Activated naive CD8-positive, alpha-beta T cell treated with anti-CD3 and anti-CD28 coated beads, Interleukin-2, amount 50 U/mL, for 24 hours (primary cell): ENCODE measurements at places on chromosomes 16 and 17.

DNA sequence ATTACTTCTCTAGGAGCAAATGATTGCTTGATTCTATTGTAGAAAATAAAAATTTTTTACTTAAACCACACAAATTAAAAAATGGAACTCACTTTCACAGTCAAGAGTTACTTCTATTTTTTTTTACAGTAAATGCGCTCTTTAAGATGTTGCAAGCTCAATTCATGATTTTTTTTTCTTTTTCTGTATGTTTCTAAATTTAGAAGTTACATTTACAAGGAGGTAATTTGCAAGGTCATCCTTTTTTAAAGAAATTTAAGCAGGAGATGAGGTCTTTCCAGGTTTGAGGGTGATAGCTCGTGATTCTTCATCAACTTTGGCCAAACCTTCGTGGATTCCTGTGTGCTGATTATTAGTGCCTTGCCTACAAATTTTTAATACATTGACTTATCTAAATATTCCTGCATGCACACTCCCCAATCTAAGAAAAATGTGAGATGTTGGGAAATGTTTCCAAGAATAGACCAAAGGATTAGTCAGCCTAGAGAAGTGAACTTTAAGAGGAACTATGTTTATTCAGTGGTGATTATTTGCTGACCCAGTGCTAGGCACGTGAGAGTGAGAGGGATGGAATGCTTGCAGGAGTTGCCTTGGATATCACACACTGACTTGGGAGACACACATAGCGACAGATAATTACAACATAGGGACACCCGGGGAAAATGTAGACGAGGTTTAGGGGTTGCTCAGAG, 429.8 kb downstream of the MAF start:
- DNase-seq: no peak

GRCh38 chr16:4646773-4647643, 22.4 kb downstream of the MGRN1 start:
- DNase-seq: no peak

- no peak for DNase-seq
Measured at GRCh38 chr16:25689137-25689836, 2.5 kb upstream of the HS3ST4 start.

GRCh38 chr16:57977418-57978069, 6.6 kb upstream of the CNGB1 start:
- no peak for DNase-seq

- DNase-seq: no peak
Measured at GRCh38 chr16:4690946-4691665, 2.3 kb upstream of the NUDT16L1 start.
